Stimulated activated CD4-positive, alpha-beta T cell treated with anti-CD3 and anti-CD28 coated beads, Interleukin-4, amount 100 ng/mL, for 4 hours (primary cell): ENCODE measurements at places on chromosomes 5 and 9.

- no peak for DNase-seq
Observed at GRCh38 chr9:14312719-14313377, 1.1 kb downstream of the NFIB start.

DNA sequence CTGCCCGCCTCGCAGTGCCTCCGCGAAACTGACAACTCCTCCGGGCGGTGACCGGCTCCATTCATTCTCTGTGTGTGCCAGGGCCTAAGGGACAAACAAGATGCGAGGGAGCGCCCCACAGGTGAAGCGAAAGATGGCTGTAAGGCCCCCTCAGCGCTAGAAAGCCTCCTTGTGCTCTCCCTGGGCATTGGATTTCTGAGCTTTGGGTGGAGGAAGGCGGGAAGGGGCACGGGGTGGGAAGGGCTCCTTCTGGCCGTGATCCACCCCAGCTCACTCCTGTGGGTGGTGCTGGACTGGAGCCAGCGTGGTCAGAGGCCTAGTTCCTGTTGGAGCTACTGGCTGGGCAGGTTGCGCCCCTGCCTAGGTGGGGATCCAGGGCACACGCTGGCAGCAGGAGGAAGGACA, 943 bp downstream of the GALNT12 start:
- no peak for DNase-seq

- no peak for DNase-seq
Observed at GRCh38 chr9:116673375-116673774, 13.7 kb upstream of the TRIM32 start.

- no peak for DNase-seq
Observed at GRCh38 chr5:2135354-2135753, 252.6 kb upstream of the IRX4 start.

GRCh38 chr5:90854169-90854568, 295.6 kb downstream of the ADGRV1 start:
- DNase-seq: no peak

- no peak for DNase-seq
Observed at GRCh38 chr9:99234618-99235017, 12.5 kb downstream of the SEC61B start.

DNA sequence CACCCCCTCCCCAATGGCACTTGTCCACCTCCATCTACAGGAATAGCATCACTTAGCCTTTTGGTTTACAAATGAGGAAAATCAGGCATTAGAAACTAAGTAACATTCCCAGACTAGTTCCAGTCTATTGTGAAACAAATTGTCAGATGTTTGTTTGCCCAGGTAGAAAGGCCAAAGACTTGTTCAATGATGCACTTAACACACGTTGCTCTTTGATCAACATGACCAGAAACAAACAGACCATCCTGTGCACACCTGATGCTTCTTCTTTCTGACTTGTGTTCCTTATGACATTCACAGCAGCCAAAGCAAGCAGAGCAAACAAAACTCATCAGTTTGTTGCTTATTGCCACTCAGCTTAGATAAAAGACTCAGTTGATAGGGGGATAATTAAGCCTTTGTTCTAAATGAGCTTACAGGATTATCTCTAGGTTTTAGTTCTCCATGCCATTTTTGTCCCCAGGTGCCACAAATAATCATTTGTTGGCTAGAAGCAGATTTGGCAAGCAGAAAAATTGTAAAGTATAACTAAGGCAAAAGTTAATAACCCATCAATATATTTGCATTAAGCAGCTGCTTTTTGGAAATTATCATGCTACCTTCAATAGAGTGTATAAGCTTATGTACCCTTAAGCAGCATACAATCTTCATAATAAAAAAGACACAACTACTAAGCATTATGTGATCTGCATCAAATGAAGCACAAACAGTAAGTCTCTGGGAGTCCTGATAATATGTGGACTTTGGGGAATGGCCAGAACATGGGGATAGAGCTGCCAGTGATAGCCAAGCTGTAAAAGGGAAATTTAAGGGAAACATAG, 26.3 kb upstream of the FST start:
- no peak for DNase-seq

- DNase-seq: no peak
Observed at GRCh38 chr9:116027511-116027910, 126.1 kb upstream of the PAPPA start.

DNA sequence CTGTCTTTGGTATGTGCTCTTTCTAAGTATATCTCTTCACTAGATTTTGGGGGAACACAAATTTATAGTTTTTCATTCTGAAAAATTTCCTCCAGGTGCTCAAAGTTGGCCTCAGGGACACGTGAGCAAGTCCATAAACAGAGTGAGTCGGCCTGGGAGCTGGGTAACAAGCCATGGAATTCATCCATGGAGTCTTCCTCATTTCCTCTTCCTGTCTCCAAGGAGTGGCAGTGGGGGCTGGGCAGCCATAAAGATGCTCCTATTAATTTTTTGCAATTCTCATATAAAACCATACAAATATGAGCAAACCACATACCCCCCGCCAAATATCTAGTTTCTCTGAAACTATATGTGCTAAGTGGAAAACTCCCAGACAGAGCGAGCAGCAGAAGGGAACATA, 136.6 kb upstream of the OTULINL start:
- no peak for DNase-seq

GRCh38 chr5:141824717-141825116, 53.5 kb downstream of the PCDH1 start:
- DNase-seq: no peak

DNA sequence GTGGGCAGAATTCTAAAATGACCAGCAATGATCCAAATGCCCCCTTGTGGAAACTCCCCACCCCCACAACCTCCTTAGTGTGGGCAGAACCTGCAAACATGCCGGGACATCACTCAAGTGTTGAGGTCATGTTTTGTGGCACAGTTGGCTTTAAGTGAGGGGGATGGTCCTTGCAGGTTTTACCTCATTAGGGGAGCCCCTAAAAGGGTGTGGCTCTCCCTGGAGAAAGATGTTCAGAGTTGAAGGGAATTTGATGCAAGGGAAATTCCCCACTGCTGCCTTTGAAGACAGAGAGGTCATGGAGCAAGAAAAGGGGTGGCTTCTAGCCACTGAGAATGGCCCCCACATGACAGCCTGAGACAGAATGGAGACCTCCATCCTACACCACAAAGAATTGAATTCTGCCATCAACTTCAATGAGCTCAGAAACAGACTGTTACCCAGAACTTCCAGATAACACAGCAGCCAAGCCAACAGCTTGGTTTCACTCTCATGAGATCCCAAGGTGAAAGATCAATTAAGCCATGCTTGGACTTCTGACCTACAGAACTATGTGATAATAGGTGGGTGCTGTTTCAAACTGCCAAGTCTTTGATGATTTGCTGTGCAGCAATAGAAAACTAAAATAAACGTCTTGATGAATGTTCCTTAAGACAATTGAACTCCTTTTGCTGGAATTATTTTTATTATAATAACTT, 103.4 kb downstream of the MED10 start:
- DNase-seq: no peak

DNA sequence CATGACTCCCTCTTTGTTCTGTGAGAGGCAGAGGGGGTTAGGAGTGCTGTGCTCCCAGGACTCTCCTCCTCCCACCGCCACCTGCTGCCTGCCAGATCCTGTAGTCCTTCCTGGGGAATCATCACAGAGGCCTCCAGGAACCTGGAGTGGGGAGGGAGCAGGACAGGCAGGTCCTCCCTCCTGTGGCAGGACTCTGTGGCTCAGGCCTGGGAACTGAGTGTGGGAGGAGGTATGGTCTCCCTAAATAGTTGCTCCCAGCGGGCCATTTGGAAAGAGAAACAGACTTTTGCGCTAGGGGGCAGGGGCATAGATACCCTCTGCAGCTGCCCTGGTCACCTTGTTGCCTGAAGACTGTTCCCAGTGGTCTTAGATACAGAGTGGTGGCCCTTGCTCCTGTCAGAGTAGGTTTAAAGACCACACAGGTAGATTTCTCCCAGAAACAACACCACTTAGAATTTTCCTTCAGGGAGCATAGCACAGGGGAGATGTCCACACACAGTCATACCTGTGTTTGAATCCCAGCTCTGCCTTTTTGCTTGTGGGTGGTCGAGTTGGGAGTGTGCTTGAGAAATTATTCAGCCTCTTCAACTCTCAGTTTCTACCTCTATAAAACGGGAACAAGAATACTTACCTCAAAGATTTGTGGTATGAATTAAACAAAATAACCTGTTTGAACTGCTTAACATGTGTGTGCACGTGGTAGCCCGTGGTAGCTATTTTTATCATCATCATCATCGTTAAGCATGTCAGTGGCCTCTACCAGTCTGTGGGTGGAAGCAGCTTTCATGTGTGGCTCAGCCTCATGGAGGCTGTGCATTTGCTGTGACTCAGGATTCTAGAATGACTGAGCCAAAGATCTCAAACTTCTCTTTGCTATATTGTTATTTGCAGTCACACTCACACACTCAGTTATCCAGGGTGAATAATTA, 55.8 kb downstream of the SLC22A5 start:
- peak; percentile 46 for DNase-seq

GRCh38 chr5:113003763-113004162, 27.2 kb downstream of the DCP2 start:
- DNase-seq: no peak

GRCh38 chr5:82313016-82313415, 34.9 kb upstream of the RPS23 start:
- no peak for DNase-seq

DNA sequence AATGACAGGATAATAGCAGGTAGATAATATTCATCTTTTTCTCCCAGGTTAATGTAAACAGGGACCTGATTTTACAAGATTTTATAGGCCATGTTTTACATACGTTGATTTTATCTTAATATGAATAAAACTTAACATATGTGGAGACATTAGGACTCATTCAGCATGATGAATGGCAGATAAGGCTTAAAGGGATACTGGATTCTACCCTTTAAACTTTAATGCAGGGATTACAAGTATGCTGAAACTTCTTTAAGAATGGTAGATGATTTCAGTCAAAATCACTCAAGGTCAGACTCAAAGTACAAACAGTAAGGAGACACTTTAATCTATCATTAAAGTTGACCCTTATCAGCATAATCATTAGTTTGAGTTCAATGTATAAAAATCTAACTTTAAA, 274.5 kb upstream of the IZUMO3 start:
- DNase-seq: no peak

DNA sequence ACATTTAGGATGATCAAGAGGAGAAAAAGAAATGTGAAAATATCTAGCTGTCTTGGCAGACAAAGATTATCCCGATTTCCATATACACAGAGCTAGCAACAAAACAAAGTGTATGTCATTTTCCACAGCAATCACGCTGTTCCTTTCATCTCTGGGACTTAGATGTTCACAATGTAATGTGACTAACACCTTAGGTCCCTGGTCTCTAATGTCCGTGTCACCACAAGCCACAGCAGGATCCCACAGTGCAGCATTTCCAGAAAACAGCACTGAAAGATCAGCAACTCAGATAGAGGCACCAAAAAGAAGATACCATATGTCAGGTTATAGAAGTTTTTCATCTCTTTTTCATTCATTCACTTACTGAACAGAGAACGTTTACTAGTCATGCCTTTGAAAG, 118.0 kb upstream of the TNPO1 start:
- DNase-seq: no peak

DNA sequence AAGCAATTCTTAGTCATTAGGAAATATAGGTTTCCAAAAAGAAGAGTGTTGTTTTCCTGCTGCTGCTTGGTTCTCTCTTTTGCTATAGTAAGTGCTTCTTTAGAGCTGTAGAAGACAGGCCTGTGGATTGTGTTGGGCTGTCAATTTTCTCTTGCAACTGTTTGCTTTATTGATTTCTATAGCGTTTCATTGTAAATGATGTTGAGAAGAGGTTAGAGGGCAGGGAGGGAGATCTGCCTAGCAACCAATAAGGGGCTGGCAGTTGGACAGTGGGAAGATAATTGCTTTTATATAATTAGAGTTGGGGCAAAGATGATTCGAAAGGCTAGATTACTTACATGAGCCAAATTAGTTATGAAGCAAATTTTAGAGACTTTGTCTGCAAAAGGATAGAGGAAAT, 11.1 kb downstream of the UNC13B start:
- DNase-seq: no peak

DNA sequence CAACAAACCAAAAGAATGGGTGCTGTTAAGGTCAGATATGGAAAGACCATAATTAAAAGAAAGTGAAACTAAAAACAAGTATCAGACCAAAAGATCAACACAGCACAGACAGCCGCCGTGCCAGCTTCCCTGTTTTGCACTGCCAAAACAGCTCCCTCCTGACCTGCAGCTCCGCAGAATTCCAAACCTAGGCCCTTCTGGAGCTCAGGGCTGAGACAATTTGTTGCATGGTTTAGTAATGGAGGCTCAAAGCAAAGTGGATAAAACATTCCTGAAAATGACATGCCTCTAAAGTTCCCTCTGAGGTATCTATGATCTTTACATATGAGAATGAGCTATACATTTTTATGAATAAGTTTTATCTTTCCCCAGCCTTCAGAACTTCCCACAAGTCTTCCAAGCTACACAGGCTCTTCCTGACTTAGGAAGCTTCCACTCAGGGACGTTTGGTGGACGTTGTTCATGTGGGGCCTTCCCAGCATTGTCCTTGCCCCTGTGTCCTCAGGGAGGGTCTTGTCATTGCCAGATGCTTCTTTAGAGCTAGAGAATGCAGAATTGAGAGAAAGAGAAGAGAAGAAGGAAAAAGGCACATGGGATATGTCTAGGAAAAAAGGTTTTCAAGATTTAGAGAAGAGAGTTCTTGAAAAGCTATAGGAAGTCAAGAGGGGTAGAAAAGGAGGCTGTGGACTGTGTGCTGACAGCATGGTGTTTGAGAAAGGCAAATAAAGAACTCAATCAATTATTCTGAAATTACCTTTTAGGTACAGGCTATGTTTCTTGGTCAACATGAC, 28.4 kb upstream of the SSBP2 start:
- DNase-seq: peak; percentile 26

- no peak for DNase-seq
Observed at GRCh38 chr5:147671365-147671764, 111.2 kb downstream of the JAKMIP2 start.

GRCh38 chr5:91189480-91190313, 193.4 kb downstream of the ARRDC3 start:
- no peak for DNase-seq

GRCh38 chr5:83528439-83528769, 56.9 kb downstream of the VCAN start:
- DNase-seq: no peak

GRCh38 chr5:180041301-180042274, 30.0 kb downstream of the RNF130 start:
- no peak for DNase-seq

- DNase-seq: no peak
Observed at GRCh38 chr9:21455320-21455719, 15.1 kb downstream of the IFNA1 start.

GRCh38 chr5:94326586-94326985, 291.8 kb downstream of the KIAA0825 start:
- no peak for DNase-seq

GRCh38 chr5:51821697-51822096, 438.4 kb downstream of the ISL1 start:
- no peak for DNase-seq
